Iris pigment epithelial cell (primary cell): ENCODE measurements at places on chromosomes 11 and 22.

- DNase-seq = peak; percentile 39
Observed at GRCh38 chr22:42725606-42726355, 5.1 kb upstream of the A4GALT start.

DNA sequence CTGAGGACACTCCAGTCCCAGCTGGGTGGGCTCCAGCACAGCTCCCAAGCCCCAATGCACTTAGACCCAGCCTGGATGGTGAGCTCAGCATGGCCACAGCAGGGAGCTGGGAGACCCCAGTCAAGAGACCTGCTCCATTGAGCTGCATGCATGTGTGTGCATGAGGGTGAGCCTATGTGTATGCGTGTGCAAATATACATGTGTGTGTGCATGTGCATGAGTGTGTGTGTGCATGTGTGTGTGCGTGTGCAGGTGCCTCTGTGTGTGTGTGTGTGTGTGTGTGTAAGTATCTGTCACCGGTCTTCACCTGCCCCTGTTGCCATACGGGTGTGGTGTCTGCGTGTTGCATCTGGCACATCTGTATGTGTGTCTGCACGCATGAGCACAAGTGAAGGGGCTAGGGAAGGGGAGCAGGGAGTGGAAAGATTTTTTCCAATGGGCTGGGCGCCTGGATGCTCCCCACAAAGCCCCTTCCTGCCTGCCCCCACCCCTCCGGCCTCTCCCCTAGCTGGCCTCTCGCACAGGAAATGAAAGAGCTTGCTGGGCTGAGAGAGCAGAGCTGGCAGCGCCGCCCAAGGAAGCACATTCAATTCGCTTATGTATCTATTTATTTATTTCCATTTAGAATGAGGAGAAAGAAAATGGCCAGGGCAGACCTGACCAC lies 4.1 kb downstream of the TSPAN32 start:
- peak; percentile 41 for DNase-seq

GRCh38 chr11:109349276-109350080 lies 72.5 kb upstream of the C11orf87 start:
- DNase-seq = no peak

- DNase-seq = peak; percentile 82
Observed at GRCh38 chr22:31230871-31231621, 18.9 kb downstream of the LIMK2 start.

GRCh38 chr11:30322191-30322590 lies 713 bp upstream of the ARL14EP start:
- DNase-seq = no peak
